GM23338 (cell line): ENCODE measurements at places on chromosomes 11 and 22. TPM values are rescaled to one million over a fixed set of nuclear protein-coding genes. Genes with fewer than 3 reads are reported as not detected.
A peak's percentile ranks its signal among the peaks of the same experiment; 100 is the strongest.

DNA sequence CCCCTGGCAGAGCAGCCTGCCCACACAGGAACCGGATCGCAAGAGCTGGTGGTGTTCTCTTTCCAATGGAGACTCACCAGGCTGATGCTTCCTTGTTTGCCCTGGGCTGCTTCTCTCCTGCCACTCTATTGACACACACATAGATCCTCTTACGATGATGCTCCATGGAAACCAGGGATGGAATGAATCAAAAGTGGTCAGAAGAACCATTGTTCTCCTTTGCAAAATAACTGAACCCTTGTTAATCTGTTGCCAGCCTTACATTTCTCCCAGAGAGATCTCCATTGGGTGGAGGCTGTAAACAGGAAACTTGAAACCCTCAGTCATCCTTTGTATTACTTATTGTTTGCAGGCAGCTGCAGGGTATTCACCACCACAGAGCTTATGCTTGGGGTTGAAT is 24.6 kb upstream of the LDLRAD3 start:
- no peaks in the 10 kb centered on the region for H3K27me3 ChIP-seq
- no peaks in the 10 kb centered on the region for H3K36me3 ChIP-seq
- no peaks in the 10 kb centered on the region; the same call in 1 of the 2 replicates for H3K4me1 ChIP-seq
- DNase-seq: peak; percentile 14

The CCDC89 gene
- total RNA-seq: 0.31 TPM in 1 of 2 replicates, not detected in the other

GRCh38 chr11:96145163-96145585 is 197.8 kb downstream of the MAML2 start:
- H3K4me3 ChIP-seq: no peak overlapping the region
- no peak overlapping the region for H3K27ac ChIP-seq
- H3K27me3 ChIP-seq: no peaks in the 10 kb centered on the region
- H3K36me3 ChIP-seq: no peaks in the 10 kb centered on the region
- DNase-seq: no peak

The DRICH1 gene
- total RNA-seq: not detected in 2 replicates

The PATE4 gene
- not detected in 2 replicates for total RNA-seq

DNA sequence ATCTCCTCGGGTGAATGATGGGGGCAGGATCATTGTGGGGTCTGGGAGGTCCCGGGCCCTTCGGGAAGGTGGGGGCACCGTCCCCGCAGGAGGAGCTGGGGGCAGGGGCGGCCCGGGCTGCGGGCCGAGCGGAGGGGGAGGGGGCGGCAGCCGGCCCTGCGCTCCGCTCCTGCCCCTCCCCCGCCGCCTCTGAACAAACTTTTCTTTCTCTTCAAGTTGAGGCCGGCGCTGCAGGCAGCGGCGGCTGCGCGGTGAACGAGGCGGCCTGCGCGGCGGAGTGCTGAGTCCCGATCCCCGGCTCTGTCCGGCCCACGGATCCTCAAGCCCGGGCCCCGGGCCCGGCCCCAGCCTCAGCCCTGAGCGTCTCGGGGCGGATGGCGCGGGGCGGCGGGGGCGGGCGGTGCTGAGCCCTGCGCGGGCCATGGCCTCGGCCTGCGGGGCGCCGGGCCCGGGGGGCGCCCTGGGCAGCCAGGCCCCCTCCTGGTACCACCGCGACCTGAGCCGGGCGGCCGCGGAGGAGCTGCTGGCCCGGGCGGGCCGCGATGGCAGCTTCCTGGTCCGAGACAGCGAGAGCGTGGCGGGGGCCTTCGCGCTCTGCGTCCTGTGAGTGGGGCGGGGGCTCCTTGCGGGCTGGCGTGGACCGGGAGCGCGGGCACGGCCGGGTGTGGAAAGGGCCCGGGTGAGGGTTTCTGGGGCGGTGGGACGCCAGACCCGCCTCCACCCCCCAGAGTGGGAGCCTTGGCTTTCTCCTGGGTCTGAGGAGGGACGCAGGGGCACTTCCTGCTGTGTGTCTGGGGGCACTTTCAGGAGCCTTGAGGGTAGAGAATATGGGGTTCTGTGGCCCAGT is at the start of gene INPPL1:
Gene INPPL1, plus strand, starts transcription at position 204 of the 847 bp plus-strand sequence. Its CDS starts 218 bp downstream, at position 422.
- peaks cover 25% of the 10 kb centered on the region for H3K4me1 ChIP-seq
- no peaks in the 10 kb centered on the region; the same call in 1 of the 2 replicates for H3K36me3 ChIP-seq
- peaks cover 16% of the 10 kb centered on the region; the same call in 1 of the 2 replicates for H3K27me3 ChIP-seq
- DNase-seq: peak; percentile 76

GRCh38 chr11:16191212-16191867 is 165.0 kb downstream of the SOX6 start:
- H3K27me3 ChIP-seq: no peaks in the 10 kb centered on the region
- H3K27ac ChIP-seq: no peak overlapping the region
- no peak overlapping the region for H3K4me3 ChIP-seq
- no peak for DNase-seq
- peaks cover 6% of the 10 kb centered on the region for H3K4me1 ChIP-seq

GRCh38 chr11:72441752-72442207 is 7.4 kb upstream of the CLPB start:
- H3K4me3 ChIP-seq: no peak overlapping the region
- H3K27me3 ChIP-seq: no peaks in the 10 kb centered on the region
- no peak overlapping the region for H3K27ac ChIP-seq
- no peak for DNase-seq

DNA sequence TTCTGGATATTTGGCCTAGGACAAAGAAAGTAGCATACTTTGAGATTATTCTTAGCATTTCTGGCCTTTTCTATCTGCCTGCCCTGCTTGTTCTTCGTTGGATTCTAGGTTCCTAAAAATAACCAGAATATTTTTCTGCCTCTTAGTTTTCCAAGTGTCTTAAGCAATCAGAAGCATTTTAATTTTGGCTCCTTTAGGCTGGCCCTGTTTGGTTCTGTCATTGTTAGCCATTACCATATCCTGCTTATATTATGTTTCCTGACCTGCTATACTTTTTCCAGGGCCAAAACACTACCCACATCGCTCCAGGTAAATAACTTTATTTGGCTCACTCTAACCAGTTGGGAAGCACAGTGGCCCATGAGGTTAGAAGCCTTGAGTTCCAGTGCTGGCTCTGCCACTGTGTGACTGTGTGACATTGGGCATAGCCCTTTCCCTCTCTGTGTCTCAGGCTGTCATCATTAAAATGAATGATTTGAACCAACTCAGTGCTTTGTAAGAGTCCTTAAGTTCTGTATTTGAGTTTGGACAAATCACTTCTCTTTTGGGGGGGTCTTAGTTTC is 91.1 kb downstream of the STIM1 start:
- H3K27me3 ChIP-seq: no peaks in the 10 kb centered on the region
- no peak overlapping the region for H3K27ac ChIP-seq
- no peaks in the 10 kb centered on the region for H3K36me3 ChIP-seq
- DNase-seq: no peak
- H3K4me1 ChIP-seq: no peaks in the 10 kb centered on the region

The GALNT18 gene
- total RNA-seq: 10.8 and 12.2 TPM in 2 replicates

The KCNJ1 gene
- total RNA-seq: not detected in 2 replicates

GRCh38 chr11:133810766-133811165 is 34.5 kb downstream of the SPATA19 start:
- no peak for DNase-seq
- H3K27me3 ChIP-seq: no peaks in the 10 kb centered on the region
- H3K36me3 ChIP-seq: no peaks in the 10 kb centered on the region
- no peak overlapping the region for H3K4me3 ChIP-seq
- H3K4me1 ChIP-seq: peaks cover 38% of the 10 kb centered on the region

GRCh38 chr11:70612459-70613141 is 214.3 kb downstream of the CTTN start:
- H3K27ac ChIP-seq: no peak overlapping the region
- peaks cover 33% of the 10 kb centered on the region for H3K4me1 ChIP-seq
- no peak for DNase-seq
- no peaks in the 10 kb centered on the region for H3K36me3 ChIP-seq
- no peak overlapping the region for H3K4me3 ChIP-seq
- H3K27me3 ChIP-seq: no peaks in the 10 kb centered on the region

- H3K36me3 ChIP-seq: no peaks in the 10 kb centered on the region
- DNase-seq: no peak
- H3K4me1 ChIP-seq: peaks cover 18% of the 10 kb centered on the region
Measured at GRCh38 chr11:125483592-125483991, 12.5 kb downstream of the FEZ1 start.

- DNase-seq: peak; percentile 79
- peaks cover 33% of the 10 kb centered on the region for H3K4me1 ChIP-seq
- no peaks in the 10 kb centered on the region for H3K36me3 ChIP-seq
- H3K27ac ChIP-seq: no peak overlapping the region
Measured at GRCh38 chr11:57458410-57459163, 1.7 kb upstream of the RTN4RL2 start.

GRCh38 chr11:48880021-48880441 is 103.7 kb downstream of the TRIM51G start:
- H3K36me3 ChIP-seq: no peaks in the 10 kb centered on the region
- no peaks in the 10 kb centered on the region for H3K27me3 ChIP-seq
- DNase-seq: no peak
- H3K27ac ChIP-seq: no peak overlapping the region
- H3K4me1 ChIP-seq: no peaks in the 10 kb centered on the region

The EMID1 gene
- 13.2 and 13.4 TPM in 2 replicates for total RNA-seq

DNA sequence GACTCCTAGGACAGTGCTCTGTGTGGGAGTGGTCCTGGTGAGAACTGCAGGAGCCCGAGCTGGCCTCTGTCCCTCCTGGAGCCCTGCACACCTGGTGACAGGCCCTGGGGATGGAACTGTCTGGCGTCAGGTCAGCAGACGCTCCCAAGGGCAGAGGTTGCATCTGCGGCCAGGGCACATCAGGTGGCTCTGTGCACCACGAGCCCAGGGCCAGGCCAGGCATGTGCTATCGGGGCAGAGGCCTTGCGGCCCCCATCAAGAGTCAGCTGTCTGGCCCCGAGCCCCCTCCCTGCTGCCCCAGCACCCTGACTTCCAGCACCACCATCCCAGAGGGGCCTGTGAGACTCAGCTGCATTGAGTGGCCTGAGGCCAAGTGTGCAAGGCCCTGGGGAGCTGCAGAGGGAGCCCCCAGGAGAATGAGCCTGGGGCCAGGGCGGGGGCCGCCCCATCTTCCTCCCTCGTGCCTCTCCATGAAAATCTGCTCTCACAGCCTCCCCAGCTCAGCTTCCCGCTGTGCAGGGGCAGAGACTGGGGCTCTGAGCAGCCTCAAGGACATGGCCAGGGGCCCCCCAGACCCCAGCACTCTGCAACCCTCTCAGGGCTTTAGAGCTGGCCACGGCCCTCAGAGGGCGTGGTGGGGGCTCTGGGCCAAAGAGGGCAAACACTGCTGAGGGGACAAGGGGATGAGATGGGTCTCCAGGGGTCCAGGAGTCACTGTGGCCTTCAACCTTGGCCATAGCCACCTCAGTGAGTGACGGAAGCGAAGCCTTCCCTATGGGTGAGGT is 56.4 kb downstream of the RTL6 start:
- H3K27ac ChIP-seq: no peak overlapping the region
- H3K36me3 ChIP-seq: no peaks in the 10 kb centered on the region
- H3K4me3 ChIP-seq: no peak overlapping the region
- H3K27me3 ChIP-seq: no peaks in the 10 kb centered on the region

- no peaks in the 10 kb centered on the region for H3K27me3 ChIP-seq
- H3K27ac ChIP-seq: peak overlapping the region; percentile 45; the same call in 1 of the 2 replicates
- no peaks in the 10 kb centered on the region for H3K36me3 ChIP-seq
- H3K4me1 ChIP-seq: peaks cover 26% of the 10 kb centered on the region
- no peak for DNase-seq
- H3K4me3 ChIP-seq: no peak overlapping the region; the same call in 1 of the 2 replicates
Measured at GRCh38 chr11:44244639-44245310, 65.2 kb downstream of the ALX4 start.

- no peak within 1 kb of the TSS for H3K4me3 ChIP-seq
- peak within 1 kb of the TSS; percentile 72 for H3K27ac ChIP-seq
- peaks cover 12% of the 10 kb centered on the region for H3K36me3 ChIP-seq
- H3K4me1 ChIP-seq: peaks cover 25% of the 10 kb centered on the region
Measured at GRCh38 chr22:17562906-17563870, at the start of gene SLC25A18. TSS of gene SLC25A18 (plus strand) at chr22:17563498. CDS start at chr22:17579945, 16,447 bp downstream.

- DNase-seq: peak; percentile 72
- no peaks in the 10 kb centered on the region for H3K27me3 ChIP-seq
- H3K4me1 ChIP-seq: peaks cover 13% of the 10 kb centered on the region
- H3K36me3 ChIP-seq: no peaks in the 10 kb centered on the region
Measured at GRCh38 chr11:69841859-69842698, 22.9 kb upstream of the FGF3 start.

DNA sequence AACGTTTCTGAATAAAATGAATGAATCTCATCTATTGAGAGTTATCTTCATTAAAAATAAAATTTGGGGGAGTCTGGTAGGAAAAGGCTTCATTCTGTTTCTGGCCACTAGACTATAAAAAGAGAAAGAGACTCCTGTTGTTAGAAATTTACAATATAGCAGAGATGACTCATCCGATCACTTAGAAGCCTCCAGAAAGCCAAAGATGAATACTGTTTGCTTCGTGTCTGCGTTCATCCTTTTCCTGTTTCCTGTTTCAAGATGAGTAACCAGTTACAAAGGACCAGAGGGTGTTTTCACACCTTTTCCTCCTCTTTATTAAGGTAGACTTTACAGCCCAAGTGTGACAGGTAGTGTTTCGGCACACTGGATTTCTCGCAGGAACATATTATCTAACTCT is 1120.7 kb downstream of the LRRC4C start:
- no peaks in the 10 kb centered on the region for H3K27me3 ChIP-seq
- H3K27ac ChIP-seq: no peak overlapping the region
- DNase-seq: peak; percentile 2
- H3K4me3 ChIP-seq: no peak overlapping the region
- H3K36me3 ChIP-seq: no peaks in the 10 kb centered on the region
- H3K4me1 ChIP-seq: no peaks in the 10 kb centered on the region

- no peak overlapping the region for H3K4me3 ChIP-seq
- DNase-seq: no peak
- no peaks in the 10 kb centered on the region for H3K36me3 ChIP-seq
- no peak overlapping the region for H3K27ac ChIP-seq
Measured at GRCh38 chr11:3971756-3972404, 116.4 kb downstream of the STIM1 start.

GRCh38 chr11:117670443-117670842 is 126.6 kb downstream of the DSCAML1 start:
- H3K4me1 ChIP-seq: peaks cover 21% of the 10 kb centered on the region
- H3K27ac ChIP-seq: no peak overlapping the region
- DNase-seq: no peak
- no peak overlapping the region for H3K4me3 ChIP-seq
- H3K27me3 ChIP-seq: no peaks in the 10 kb centered on the region

- peak overlapping the region; percentile 55; the same call in 1 of the 2 replicates for H3K27ac ChIP-seq
- DNase-seq: no peak
- H3K4me3 ChIP-seq: no peak overlapping the region
Measured at GRCh38 chr22:40289991-40290459, 56.3 kb upstream of the ADSL start.
